Activated naive CD4-positive, alpha-beta T cell treated with anti-CD3 and anti-CD28 coated beads for 36 hours (primary cell): ENCODE measurements at places on chromosomes 2 and 18. TPM values are rescaled to one million over a fixed set of nuclear protein-coding genes. Genes with fewer than 3 reads are reported as not detected.

Gene RAD51AP2
- total RNA-seq: not detected

Gene RFTN2
- total RNA-seq: not detected

Gene RAB31
- total RNA-seq: 0.38 TPM

Gene EML6
- total RNA-seq: 0.49 TPM

Gene CERKL
- not detected for total RNA-seq

Gene UGT1A5
- total RNA-seq: not detected

Gene TMEM17
- total RNA-seq: 0.21 TPM

Gene TNS1
- total RNA-seq: 0.74 TPM

Gene MAP3K19
- total RNA-seq: not detected

Gene LIMS3
- total RNA-seq: 1.5 TPM

Gene DAPL1
- not detected for total RNA-seq

Gene EPHA4
- total RNA-seq: 1.3 TPM

Gene SNRPD1
- total RNA-seq: 133 TPM

Gene MTCL1
- 0.15 TPM for total RNA-seq

Gene SERPINB10
- total RNA-seq: not detected

Gene RPRM
- not detected for total RNA-seq

Gene GCG
- not detected for total RNA-seq

Gene IMMT
- total RNA-seq: 168 TPM

Gene KHK
- total RNA-seq: 10.2 TPM

Gene PJVK
- total RNA-seq: 2.0 TPM

Gene PLGLB2
- 0.10 TPM for total RNA-seq

Gene EIF5B
- total RNA-seq: 71.1 TPM

Gene GPR45
- not detected for total RNA-seq

Gene SCN9A
- not detected for total RNA-seq

Gene CLEC4F
- not detected for total RNA-seq

Gene PSMA8
- 2.1 TPM for total RNA-seq

Gene CKAP2L
- 50.8 TPM for total RNA-seq

Gene NMS
- total RNA-seq: not detected

Gene ZAP70
- total RNA-seq: 167 TPM

Gene CEP192
- total RNA-seq: 33.6 TPM

Gene VWC2L
- total RNA-seq: not detected

Gene UGT1A8
- total RNA-seq: not detected

Gene RRM2
- total RNA-seq: 466 TPM

Gene FAM110C
- 0.10 TPM for total RNA-seq

Gene DES
- total RNA-seq: not detected

Gene FARP2
- total RNA-seq: 19.5 TPM
